ENCODE measurements at places on chromosomes 13 and 19.

DNA sequence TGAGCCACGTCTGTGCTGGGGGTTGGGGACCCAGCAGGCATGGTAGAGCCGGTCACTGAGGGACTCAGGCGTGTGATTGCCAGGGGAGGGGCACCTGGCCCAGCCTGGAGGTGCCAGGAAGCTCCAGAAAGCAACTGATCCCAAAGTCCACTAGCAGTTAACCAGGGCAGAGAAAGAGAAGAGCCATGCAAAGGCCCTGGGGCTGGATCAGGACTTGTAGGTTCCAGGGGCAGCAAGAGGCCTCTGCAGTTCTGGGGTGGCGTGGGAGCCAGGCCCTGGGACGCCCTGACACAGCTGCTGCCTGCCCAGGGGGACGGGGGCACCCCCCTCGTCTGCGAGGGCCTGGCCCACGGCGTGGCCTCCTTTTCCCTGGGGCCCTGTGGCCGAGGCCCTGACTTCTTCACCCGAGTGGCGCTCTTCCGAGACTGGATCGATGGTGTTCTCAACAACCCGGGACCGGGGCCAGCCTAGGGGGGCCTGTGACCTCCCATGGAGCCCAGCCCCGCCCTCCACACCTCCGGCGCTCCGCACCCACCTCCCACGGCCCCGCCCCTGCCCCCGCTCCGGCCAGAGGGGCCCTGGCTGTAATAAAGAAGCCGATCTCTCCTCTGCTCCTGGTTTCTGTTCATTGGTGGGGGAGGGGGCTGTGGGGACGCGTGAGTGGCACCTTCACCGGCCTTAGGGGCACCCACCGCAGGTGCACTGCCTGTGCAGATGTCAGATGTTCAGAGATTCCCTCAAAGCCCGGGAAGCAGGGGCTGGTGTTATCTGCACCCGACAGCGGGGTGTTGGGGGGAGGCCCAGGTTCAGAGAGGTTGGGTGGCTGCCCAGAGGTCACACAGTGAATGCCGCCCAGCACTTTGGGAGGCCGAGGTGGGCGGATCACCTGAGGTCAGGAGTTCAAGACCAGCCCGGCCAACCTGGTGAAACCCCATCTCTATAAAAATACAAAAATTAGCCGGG, 4.1 kb downstream of the AZU1 start:
- DNase-seq: no peak

- DNase-seq: no peak
These were observed 10.0 kb downstream of the COL4A2 start for GRCh38 chr13:110317093-110317492.

DNA sequence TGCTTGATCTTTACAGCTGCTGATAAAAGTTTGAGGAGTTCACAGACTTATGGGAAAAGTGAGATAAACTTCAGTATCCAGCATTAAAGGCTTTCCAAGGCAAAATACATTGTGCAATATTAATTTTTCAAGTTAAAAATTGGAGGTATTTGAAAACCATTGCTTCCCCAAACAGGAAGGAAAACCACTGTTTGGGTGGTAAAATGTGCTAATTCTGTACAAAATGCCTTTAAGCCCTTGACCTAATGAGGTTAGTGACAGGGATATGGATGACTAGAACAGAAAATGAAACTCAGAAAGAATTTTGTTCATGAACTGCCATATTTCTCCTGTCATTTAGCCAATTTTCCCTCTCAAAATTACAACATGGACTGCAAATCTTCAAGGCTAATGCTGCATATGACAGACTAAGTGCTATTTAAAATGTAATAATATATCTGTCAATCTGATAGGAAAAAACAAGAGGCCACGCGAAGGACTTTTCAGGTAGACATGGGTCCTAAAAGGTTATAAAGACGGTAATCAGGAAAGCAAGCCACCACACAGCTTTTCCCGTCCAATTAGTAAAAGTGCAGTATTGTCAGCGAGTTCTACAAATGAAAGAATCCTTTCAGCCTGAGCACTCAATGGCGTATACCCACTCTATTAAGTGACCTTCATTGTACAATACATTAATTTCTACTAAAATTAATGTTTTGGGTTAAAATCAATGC, 212.8 kb downstream of the ENOX1 start:
- DNase-seq: no peak

DNA sequence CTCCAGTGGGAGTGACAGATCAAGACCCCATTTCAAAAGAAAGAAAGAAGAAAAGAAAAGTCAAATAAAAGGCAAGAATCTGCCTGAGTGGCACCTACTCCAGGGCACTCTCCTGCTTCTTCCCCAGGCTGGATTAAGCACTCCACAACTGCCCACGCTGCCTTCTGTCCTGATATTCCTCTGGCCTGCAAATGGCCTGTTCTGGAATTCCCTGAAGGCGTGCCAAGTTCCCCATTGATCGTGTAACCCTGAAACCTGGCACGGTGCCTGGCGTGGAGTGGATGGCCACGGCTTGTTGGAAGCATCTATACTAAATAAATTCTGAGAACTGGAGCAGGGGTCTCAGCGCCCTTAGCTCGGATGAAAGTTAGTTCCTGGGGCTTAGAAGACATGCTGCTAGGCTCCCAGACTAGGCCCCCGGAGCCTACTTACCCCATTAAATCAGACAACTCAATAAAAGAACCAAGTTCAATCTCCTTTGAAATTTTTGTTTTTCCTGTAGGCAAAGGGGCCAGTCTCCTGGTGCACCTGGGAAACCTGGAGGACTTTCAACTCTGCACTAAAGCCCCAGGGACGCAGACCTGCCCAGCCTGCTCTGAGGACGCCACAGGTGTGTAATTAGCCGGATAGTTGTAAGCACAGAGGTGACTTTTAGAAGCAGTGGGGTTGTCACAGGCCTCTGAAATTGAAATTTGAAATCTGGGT, 21.9 kb downstream of the ANKRD27 start:
- DNase-seq: no peak

GRCh38 chr13:50845211-50845610, 1.7 kb upstream of the DLEU7 start:
- no peak for DNase-seq

GRCh38 chr13:92952161-92952560, 274.4 kb upstream of the GPC6 start:
- DNase-seq: no peak

DNA sequence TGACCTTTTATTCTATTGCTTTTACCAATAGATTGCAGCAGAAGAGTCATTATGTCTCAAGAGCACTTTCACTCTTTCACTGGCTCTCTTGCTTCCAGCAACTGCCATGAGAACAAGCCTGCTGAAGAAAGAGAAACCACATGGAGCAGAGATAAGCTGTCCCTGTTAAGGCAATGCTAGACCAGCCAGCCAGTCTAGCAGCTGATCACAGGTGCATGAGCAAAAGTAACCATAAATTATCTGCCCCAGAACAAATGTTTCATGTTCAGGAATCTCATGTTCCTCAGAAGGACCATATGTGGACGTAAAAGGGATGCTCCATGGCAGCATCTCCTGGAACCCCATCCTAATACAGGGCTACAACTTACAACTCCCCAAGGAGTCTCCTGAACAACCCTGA, 20.4 kb upstream of the DCLK1 start:
- no peak for DNase-seq

GRCh38 chr13:110746438-110746837, 32.9 kb downstream of the ING1 start:
- DNase-seq: no peak

- no peak for DNase-seq
These were observed 1.7 kb downstream of the CYP2A13 start for GRCh38 chr19:41089959-41090358.

DNA sequence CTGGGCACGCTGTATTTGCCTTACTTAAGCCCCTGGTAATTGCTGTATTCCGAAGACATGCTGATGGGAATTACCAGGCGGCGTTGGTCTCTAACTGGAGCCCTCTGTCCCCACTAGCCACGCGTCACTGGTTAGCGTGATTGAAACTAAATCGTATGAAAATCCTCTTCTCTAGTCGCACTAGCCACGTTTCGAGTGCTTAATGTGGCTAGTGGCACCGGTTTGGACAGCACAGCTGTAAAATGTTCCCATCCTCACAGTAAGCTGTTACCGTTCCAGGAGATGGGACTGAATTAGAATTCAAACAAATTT, 676 bp downstream of the BRCA2 start:
- DNase-seq: no peak

DNA sequence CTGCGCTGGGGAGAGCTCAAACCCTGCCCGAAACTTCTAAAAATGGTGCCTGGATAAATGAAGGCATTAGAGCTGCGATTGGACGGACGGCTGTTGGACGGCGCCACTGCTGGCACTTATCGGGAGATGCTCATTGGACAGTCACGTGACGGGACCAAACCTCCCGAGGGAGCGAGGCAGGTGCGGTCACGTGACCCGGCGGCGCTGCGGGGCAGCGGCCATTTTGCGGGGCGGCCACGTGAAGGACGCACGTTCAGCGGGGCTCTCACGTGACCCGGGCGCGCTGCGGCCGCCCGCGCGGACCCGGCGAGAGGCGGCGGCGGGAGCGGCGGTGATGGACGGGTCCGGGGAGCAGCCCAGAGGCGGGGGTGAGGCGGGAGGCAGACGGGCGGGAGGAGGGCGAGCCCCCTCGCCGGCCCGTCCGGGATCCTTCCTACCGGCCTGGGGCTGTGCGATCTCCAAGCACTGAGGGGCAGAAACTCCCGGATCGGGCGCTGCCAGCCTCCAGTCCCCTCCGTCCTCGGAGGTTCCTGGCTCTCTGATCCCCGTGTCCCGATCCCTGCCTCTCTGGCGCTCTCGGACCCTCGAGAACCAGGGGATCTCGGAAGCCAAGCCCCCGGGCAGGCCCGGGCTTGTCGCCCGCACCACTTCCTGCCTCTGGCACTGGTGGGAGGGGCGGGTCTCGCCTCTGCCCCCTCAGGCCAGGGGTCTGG, at the start of gene BAX:
TSS of gene BAX (plus strand) at position 281 of the 713 bp plus-strand sequence. CDS start at position 335, 54 bp downstream.
- DNase-seq: peak; percentile 98

- no peak for DNase-seq
These were observed 251.5 kb upstream of the STARD13 start for GRCh38 chr13:33537026-33537425.

- DNase-seq: no peak
These were observed 567 bp downstream of the EFNB2 start for GRCh38 chr13:106534639-106535551.

Data from activated CD8-positive, alpha-beta memory T cell treated with anti-CD3 and anti-CD28 coated beads, Interleukin-2, amount 10 ng/mL, durations not matched to agents 7 days and 5 days (primary cell).